HT1080 (cell line): ENCODE measurements at places on chromosomes 1 and 21. TPM values are rescaled to one million over a fixed set of nuclear protein-coding genes. Genes with fewer than 3 reads are reported as not detected.
A peak's percentile ranks its signal among the peaks of the same experiment; 100 is the strongest.

SPSB1 gene
- 14.4 and 18.3 TPM in 2 replicates for total RNA-seq

CFHR4 gene
- not detected in 2 replicates for total RNA-seq

SWT1 gene
- total RNA-seq: 1.0 and 2.2 TPM in 2 replicates

NASP gene
- 129 and 138 TPM in 2 replicates for total RNA-seq

SOX13 gene
- 7.4 and 7.9 TPM in 2 replicates for total RNA-seq

DNA sequence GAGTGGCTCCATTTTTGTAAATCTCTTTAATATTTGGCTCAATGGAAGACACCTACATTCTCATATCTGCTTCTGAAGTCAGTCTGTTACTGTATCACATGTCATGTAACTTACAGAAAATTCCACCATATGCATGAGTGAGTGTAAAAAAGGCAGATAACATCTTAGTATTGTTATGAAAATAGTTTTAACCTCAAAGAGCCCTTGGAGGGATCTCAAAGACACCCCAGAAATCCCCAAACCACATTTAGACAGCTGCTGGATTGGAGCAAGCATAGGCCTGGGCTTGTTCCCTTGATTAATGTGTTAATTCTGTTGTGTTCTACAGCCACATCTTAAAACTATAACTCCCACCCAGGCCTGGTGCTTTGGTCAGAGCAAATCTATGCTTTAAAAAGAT is 16.9 kb downstream of the MACO1 start:
- no peak for DNase-seq

GRCh38 chr1:119815361-119815760 is 4.1 kb upstream of the REG4 start:
- DNase-seq: peak; percentile 75

DNA sequence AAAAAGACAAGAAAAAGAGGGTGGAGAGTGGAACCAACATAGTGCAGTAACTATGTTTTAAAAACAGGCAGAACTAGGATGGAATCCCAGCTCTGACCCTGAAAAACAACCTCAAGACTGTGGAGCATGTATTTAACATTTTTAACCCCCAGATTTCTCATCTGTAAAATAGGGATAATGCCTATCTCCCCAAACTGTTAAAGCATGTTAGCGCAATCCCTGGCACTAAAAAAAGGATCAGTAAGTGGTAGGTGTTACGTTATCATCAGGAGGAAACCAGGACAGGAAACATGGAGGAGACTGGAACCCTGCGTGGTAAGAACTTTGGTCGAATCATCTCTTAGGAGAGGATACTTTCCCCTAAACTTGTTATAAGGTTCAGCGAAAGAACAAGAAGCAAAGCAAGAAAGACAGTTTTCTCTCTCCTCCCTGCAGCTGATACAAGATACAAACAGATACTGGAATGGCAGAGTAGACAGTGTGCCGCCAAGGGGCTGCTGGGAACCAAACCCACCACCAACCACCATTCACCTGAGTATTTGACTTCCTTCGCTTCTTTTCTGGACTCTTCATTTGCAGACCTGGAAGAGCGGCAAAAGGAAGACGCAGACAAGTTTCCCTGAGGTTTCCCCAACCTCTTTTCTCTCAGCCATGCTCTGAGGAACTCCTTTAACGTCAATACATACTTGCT is 991 bp downstream of the PYGO2 start:
- no peak for DNase-seq

DNA sequence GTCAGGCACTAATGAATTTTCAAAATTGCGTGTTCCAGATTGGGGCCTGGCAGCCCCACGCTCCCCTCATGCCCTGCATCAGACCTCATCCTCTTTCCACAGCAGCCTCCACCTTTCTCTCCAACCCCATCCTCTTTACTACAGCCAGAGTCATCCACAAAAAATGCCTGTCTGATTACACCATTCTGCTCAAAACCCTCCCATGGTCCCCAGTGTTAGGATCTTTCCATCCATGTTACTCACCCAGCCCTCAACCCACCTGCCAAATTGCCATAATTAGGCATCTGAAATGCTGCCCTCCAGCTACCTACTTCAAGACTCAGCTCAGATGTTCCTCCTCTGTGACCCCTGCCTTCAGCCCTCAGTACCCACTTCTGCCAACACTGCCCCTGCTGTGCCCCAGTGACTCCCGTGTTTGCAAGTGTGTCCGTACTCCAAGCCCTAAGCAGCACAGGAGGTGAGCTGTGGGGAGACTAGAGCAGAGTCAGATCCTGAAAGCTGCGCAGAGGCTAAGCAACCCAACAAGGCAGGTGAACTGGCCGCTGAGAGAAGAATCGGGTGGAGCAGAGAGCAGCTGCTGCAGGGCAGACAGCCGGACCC is 715 bp upstream of the ARTN start:
- peak; percentile 57 for DNase-seq

DNA sequence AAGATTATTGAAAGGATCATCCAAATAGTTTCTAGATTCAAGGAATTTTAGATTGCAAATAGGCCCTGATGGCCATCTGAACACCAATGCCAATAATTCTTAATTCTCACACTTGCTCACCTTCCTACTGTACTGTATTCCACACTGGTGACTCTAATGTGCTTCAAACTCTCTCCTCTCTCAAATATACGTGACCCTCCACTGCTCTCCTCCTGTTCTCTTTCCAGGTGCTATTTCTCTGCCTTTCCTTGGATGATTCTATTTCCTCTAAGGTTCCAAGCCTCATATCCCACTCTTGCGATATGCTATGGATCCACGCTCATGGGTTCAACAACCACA is 28.6 kb downstream of the KMO start:
- DNase-seq: no peak

- no peak for DNase-seq
Measured at GRCh38 chr1:194616835-194617234, 1430.4 kb upstream of the B3GALT2 start.

GRCh38 chr1:197029749-197030148 is 37.3 kb downstream of the F13B start:
- peak; percentile 19 for DNase-seq

DNA sequence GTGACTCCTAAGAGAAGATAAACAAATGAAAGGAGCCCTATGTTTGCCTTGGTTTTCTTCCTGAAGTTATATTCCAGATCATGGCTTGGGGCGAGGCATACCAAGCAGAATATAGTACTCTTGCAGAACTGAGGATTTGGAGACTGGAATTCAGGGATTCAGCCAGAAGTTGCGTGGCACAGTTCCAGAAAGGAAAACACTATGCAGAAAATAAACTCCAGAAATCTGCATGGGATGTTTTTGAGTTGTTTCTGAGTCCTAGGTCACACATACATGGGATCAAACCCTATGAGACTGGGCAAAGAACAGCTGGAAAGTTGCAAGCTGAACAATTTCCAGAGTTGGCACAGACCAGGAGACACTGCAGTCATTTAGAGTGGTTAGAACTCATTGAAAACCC is 42.9 kb upstream of the IFFO2 start:
- no peak for DNase-seq

DNA sequence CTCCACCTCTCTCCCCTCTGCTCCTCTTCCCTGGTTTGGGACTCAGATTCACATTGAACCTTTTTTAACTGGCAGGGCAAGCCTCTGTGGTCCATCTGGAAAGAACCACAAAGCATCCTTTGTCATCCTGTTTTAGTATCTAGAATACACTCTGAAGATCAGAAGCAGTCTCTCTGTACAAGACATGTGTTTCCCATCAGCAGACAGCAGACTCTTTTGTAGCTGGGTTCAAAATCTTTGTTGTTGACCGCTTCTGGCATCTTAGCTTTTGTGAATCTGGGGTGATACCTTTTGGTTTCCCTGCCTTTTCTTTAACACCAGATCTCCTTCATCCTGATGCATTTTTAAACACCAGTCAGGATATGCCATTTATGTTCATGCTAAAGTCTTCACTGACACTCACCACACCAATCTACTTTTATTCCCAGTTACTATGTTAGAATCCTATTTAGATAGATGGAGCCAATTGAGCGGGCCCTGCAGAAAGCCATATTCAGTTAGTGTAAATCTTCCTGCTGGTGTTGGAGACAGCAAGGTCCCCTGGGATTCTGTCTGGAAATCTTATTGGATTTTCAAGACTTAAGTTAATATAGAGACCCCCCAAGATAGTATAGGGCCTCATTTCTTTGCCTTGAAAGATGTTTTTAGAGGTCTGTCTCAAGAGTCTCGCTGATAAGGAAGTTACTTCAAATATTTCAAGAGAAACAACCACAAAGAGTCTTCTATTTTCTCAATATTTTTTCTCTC is 51.1 kb downstream of the ST6GALNAC3 start:
- DNase-seq: no peak

GRCh38 chr21:35868005-35868868 is 192.1 kb downstream of the SETD4 start:
- no peak for DNase-seq

- DNase-seq: no peak
Measured at GRCh38 chr1:236727521-236727920, 41.2 kb downstream of the ACTN2 start.

- no peak for DNase-seq
Measured at GRCh38 chr1:20483833-20484518, 2.0 kb downstream of the CAMK2N1 start.

GRCh38 chr1:179776831-179777230 is 33.7 kb downstream of the FAM163A start:
- DNase-seq: no peak

GRCh38 chr1:2783435-2784397 is 17.8 kb downstream of the TTC34 start:
- no peak for DNase-seq

GRCh38 chr1:169741666-169742394 is 8.0 kb upstream of the SELE start:
- peak; percentile 8 for DNase-seq
